GM18507 (cell line): ENCODE measurements at places on chromosomes 1 and 21.

DNA sequence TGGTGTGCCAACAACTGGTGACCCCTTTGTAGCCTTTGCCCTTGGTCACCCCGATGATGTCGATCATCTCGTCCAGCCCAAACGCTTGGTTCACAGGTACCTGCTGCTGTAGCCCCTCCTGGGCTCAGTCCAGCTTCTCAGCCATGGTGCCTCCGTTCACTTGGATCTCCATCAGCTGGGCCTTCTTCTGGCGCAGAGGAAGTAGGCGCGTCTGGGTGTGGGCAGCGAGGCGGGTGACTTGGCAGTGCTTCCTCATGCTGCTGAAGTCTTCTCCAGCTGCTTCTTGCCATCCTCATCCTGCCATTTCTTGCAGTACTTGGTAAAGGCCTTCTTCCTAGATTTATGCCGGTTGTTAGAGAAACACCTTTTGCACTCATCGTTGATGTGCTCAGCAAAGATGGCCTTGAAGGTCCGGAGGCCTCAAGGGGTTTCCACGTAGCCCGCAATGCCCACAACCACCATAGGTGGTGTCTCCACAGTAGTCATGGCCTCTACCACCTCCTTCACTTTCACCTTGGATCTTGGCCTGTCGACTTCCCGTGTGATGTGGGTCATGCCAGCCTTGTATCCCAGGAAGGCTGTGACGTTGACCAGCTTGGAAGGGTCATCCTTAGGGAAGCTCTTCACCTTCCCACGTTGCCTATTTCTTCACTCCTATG, 13.0 kb downstream of the DOP1B start:
- no peak for DNase-seq

DNA sequence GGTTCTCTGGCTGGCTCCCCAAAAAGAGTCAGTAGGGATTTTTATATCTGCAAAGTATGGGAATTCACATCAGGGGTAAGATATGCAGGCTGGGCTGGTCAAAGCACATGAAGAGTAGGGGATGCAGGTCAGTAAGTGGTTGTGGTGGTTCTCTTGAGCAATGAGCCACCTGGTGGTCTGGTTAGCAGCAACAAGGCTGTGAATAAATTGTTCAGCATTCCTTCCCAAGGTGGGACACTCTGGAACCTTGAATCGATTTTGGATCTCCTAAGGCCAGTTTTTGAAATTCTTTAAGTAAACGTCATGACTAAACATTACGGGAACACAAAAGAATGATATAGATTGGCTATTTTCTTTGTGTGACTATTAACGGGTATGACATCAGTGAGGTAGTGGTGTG, 563.0 kb upstream of the NEGR1 start:
- DNase-seq = no peak

GRCh38 chr1:235954306-235955283, 87.9 kb upstream of the LYST start:
- DNase-seq = peak; percentile 64

GRCh38 chr1:227395426-227396028, 77.2 kb upstream of the CDC42BPA start:
- DNase-seq = no peak

- no peak for DNase-seq
Measured at GRCh38 chr1:175094626-175095025, 27.0 kb downstream of the TNN start.

DNA sequence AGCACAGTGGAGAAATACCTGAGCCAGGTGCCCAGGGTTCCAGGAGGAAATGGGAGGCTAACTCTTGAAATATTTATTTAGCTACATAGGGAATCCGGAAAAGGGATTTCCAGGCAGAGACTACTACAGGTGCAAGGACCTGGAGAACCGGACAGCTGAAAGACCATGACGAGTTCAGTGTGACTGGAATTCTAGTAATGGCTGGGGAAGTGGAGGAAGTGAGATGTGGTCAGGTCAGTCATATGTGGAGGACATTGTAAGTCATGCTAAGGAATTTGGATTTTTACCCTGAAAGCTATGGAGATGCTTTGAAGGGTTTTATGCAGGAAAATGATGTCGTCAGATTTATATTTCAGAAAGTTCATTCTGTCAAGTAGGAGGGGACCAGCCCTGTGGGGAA, 1.8 kb downstream of the CAP1 start:
- no peak for DNase-seq

DNA sequence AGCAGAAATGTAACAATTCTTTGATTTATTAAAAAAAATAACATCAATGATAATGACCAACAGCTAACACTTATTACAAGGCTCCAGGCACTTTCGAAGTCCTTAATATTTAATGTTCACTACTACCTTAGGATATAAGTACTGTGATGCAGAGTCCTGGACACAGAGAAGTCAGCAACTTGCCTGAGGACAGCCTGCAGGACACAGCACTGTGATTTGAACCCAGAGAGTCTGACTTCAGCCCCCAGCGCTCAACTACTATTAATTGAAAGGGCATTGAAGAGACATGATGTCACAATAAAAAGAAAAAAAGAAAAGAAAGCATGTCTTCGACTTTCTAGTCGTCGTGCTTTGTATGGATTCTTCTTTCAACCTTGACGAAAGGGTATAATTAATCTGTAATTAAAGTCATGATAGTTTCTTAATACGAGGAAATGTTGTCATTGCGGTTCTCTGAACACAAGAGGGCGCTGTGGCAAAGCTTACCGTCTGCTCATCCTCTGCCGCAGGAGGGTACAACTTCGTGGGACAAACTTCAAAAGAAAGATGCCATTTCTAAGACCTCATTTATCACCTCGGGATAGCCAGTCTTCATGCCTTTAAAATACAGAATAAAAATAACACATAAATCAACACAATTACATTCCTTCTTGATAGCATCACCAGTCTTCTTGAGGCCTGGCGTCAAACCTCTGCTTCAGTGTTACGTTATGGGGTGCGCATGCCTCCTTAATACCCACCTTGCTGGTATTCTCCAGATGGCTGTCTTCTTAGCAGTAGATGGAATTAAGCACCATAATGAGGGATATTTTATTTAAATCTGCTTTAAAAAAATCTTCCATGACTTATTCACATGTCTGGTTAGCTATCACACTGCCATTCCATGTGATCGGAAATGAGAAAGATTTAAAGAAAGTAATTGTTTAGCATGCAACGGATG, 240.1 kb downstream of the DISC1 start:
- peak; percentile 17 for DNase-seq

DNA sequence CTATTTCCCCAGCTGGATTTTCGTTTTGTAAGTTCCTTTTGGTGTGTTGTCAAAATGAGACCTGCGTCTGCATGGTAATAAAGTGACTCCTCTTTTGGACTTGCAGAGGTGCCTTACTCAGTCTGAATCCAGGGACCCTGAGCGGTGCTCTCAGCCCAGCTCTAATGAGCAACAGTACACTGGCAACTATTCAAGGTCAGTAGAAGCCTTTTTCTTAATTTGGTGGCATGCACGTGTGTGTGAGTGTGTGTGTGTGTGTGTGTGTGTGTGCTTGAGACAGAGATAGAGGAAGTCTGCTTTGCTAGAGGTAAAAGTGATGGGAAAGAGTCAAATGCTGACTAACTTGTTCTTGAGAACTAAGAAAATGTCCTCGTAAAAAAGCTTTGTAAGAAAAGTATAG, 105.4 kb downstream of the CD247 start:
- DNase-seq = no peak

DNA sequence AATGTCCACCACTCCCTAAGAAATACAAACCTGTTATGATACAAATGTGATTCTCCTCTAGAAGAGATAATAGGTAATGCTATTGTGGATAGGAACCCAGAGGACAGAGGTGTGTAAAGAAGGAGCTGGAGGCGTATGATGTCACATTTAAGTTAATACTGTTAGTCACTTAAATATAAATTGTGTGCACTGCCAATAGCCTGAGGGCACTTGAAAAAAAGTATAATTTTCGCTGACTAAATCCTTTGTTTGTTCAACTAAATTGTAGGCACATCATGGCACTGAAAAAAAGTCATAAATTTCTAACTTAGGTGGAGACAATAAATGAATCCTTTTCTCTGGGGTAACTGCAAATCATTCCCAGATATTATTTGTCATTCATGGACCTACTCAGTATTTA, 4.4 kb downstream of the RCSD1 start:
- no peak for DNase-seq

DNA sequence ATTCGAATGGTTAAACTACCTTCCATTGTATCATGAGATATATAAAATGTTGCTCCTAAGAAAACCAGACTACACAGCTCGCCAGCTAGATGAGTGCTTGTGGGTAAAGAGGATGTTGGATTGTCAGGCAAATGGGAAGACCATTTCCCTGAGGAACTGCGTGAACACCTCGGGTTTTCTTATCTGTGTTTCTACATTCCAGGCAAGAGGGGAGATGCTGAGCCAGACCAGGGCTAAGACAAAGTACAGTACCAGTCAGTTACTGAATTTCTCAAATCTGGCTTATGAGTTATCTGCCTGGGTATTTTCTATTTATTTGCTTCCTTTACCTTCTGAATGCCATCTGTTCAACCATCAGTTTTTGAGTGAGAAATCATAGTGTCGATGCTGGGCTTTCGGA, 170.8 kb downstream of the PLA2G4A start:
- DNase-seq = no peak

GRCh38 chr1:20555025-20555757, 2.8 kb downstream of the FAM43B start:
- no peak for DNase-seq

- DNase-seq = no peak
Measured at GRCh38 chr1:186149591-186149990, 225.5 kb downstream of the TPR start.

GRCh38 chr1:44108241-44108640, 10.4 kb upstream of the KLF17 start:
- DNase-seq = no peak

- no peak for DNase-seq
Measured at GRCh38 chr1:59422921-59423575, 126.2 kb downstream of the FGGY start.

- DNase-seq = peak; percentile 29
Measured at GRCh38 chr1:234676103-234676594, 66.2 kb upstream of the IRF2BP2 start.

GRCh38 chr1:246434335-246434734, 72.7 kb downstream of the SMYD3 start:
- DNase-seq = no peak

DNA sequence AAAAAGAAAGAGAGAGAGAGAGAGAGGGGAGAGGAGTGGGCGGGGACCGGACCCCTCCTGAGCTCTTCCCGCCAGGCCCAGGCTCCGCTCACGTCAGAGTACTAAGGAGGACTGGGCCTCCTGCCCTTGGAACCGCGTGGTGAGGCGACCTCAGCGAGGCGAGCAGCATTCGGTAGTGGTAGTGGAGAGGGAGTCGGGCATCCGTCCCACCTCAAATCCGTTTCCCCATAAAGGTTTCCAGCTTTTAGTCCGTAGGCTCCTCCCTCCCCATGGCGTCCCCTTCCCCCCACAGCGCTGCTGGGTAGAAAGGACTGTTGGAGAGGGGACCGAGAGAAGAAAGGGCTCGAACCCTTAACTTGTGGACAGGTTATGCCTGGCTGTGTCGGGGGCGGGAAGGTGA, 124.4 kb upstream of the BARHL2 start:
- no peak for DNase-seq

GRCh38 chr1:11207898-11208611, 18.9 kb downstream of the ANGPTL7 start:
- DNase-seq = no peak

- DNase-seq = no peak
Measured at GRCh38 chr1:17108360-17108759, 10.9 kb downstream of the PADI2 start.

GRCh38 chr21:33025489-33026442, at the start of gene OLIG2:
Gene OLIG2, plus strand, starts transcription at chr21:33025935. Its CDS starts 928 bp downstream, at chr21:33026863.
- no peak for DNase-seq

- no peak for DNase-seq
Measured at GRCh38 chr1:79388694-79389361, 382.3 kb upstream of the ADGRL4 start.

- no peak for DNase-seq
Measured at GRCh38 chr21:43644071-43644470, 15.2 kb downstream of the HSF2BP start.

GRCh38 chr1:29177022-29177705, 4.5 kb downstream of the SRSF4 start:
- DNase-seq = no peak

GRCh38 chr1:216887032-216887431, 163.8 kb upstream of the ESRRG start:
- no peak for DNase-seq

GRCh38 chr1:20964540-20965484, 177.7 kb upstream of the HP1BP3 start:
- DNase-seq = peak; percentile 18

- no peak for DNase-seq
Measured at GRCh38 chr1:206484901-206485300, 14.6 kb downstream of the IKBKE start.

GRCh38 chr1:107153014-107153413, 12.2 kb downstream of the NTNG1 start:
- DNase-seq = no peak

DNA sequence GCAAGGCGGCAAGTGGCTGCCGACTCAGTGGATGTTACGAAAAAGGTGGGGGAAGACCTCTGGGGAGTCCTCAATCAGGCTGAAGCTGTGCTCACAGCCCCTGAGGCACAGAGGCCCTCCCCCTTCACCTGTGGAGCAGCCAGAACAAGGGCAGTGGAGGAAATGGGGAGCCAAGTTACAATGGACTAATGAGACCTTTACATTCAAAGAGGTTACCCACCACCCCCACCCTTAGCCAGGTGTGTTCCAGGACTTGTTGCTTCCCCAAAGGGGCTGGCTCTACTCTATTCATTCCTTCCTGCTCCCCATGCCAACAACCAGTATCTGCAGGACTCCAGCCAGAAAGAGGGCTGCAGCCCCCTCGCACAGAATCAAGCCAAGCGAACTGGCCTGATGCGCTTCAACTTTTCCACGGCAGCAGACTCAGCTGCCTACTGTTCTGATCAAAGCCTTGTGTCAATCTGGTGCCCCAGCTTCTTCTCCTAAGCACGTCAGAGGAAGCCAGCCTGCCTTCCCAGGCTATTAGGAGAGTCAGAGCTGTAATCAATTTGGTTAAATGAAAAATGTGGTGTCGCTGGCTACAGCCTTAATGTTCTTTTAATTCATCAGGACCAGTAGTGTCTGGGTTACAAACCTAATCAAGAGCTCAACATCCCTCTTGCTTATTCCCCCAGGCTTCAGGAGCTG, 1.8 kb upstream of the SYT2 start:
- no peak for DNase-seq

GRCh38 chr1:47689894-47690293, 252.1 kb downstream of the FOXD2 start:
- DNase-seq = no peak

GRCh38 chr1:22222723-22223122, 79.8 kb upstream of the WNT4 start:
- DNase-seq = no peak
